Mesothelial cell of epicardium (in vitro differentiated cells): ENCODE measurements at places on chromosomes 1 and 21.

- DNase-seq = no peak
Observed at GRCh38 chr1:12604114-12604874, 13.7 kb downstream of the DHRS3 start.

- no peak for DNase-seq
Observed at GRCh38 chr1:222561656-222562055, 13.8 kb upstream of the HHIPL2 start.

- no peak for DNase-seq
Observed at GRCh38 chr1:14390816-14391215, 207.7 kb upstream of the KAZN start.

DNA sequence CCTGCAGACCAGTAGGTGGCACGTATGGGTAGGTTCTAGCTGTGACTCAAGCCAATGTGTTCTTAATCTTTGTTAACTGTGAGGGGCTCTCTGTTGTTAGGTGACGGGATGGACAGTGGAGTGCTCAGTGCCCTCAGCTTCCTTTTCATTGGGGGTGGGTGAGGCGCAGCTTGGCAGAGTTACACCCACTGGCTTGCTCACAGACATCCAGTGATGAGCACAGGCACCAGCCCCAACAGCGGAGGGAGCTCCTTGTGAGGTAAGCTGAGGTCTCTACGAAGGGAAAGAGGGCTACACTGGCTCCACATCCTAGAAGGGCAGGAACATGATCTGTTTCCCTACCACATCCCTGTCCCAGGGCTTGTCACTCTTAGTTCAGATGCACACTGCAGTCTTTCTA, 871.3 kb downstream of the LRRIQ3 start:
- no peak for DNase-seq

GRCh38 chr1:43293896-43294760, 6.7 kb upstream of the TIE1 start:
- DNase-seq = no peak

DNA sequence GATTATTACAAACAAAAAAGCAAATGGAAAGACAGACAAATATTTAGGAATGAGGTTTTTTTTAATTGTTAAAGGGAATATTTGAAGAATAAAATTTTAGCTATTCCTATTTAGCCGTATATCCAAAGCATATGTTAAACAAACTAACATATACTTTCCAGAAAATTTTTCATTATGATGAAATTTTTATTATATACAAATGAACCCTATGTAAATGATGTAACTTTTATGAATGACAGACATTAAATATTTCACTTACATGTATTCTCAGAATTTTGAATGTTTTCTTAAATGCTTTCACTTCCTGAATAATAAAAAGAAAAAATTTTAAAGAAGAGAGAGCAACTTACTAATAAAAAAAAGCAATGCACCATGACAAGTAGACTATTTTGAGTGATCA, 15.8 kb downstream of the LHX9 start:
- DNase-seq = no peak

DNA sequence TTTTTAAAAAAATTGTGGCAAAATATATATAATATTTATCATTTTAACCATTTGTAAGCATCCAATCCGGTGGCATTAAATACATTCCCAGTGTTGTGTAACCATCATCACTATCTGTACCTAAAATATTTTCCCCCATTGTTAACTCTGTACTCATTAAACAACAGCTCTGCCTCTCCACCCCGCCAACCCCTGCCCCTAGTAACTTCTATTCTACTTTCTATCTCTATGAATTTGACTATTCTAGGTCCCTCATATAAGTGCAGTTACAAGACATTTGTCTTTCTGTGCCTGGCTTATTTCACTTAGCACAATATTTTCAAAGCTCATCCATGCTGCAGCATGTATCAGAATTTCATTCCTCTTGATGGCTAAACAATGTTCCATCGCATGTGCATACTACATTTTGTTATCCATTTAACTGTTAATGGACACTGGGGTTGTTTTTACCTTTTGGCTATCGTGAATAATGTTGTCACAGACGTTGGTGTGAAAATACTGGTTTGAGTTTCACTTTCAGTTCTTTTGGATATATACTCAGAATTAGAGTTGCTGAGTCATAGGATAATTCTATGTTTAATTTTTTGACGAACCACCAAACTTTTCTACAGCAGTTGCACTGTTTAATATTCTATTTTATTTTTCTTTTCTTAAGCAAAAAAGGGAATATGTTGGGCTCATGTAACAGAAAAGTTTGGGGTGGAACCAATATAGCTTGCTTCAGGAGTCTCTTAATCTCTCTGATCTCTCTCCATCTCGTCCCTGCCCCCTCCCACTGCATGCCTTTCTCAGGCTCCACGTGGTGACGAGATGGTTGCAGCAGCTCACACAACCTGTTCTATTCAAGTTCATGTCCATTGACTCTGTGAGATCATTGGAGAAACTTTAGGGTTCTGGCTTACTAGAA, 25.2 kb upstream of the RCAN1 start:
- no peak for DNase-seq

DNA sequence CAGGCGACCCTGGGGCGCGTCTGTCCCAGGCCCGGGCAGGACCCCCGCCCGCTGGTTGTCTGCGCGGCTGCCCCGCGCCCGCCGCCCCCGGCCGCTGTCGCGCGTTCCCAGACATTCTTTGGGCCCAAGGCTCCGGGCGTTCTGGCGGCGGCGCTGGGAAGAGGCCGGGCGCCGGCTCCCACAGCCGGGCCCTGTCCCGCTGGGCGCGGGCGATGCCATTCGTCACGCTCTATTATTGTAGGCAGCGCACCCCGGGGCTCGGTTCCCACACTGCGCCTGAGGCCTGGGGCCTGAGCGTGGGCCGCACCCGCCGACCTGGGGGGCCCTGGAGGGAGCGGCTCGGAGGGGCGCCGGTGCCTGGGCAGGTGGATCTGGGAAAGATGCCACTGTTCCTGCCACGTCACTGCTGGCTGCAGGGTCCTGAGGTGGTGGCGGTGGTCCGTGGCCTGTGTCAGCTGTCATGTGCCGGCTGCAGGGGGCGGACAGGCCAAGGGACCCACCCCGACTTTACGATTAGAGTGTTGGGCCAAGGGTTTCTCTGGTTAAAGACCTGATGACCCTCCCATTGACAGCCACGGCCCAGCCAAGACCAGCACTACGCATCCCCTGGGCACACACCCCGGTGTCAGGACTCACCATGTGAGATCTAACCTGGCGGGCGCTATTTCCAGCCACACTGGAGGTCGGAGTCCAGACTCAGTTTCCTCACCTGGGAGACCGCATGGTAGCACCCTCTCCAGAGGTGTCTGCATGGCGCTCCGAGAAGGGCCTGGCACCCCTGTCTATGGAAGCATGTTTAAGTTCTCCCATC, 55.1 kb upstream of the ADARB1 start:
- peak; percentile 59 for DNase-seq

DNA sequence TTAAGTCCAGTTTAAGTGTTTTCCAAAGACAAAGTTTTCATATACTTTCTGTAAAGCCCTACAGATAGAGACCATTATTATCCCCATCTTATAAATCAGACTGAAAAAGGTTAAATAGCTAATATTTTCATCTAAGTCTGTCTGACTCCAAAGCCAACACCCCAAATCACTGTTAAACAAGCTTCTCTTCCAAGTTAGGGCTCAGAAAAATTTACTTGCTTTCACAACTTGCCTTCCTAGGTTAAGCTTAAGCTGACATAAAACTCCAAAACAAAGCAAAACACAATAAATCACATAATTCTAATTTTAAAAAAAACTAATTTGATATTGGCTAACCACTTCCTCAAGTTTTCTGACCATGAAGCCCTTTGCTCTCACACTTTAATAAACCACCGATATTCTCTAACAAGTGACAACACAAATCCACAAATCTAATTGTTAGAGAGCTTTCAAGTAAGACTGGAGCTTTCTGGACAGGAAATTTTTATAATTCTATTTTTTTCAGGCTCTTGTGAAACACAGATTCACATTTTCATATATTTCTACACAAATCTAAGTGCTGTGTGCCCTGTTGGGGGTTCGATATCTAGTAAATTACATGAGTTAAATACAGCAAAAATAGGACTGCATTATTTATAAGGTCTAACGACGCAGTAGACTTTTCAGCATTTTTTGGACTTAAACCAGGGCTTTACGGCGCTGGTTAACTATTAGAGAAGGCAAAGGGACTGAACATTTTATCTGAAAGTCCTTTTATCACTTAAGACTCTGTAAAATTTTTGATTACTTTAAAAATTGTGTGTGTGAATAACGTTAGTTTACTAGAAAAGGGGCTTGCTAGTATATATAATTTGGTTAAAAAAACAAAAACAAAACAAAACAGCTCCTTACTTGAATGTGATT, 2.1 kb downstream of the GNG12 start:
- DNase-seq = no peak

GRCh38 chr1:183180634-183181056, 5.4 kb upstream of the LAMC2 start:
- DNase-seq = no peak

DNA sequence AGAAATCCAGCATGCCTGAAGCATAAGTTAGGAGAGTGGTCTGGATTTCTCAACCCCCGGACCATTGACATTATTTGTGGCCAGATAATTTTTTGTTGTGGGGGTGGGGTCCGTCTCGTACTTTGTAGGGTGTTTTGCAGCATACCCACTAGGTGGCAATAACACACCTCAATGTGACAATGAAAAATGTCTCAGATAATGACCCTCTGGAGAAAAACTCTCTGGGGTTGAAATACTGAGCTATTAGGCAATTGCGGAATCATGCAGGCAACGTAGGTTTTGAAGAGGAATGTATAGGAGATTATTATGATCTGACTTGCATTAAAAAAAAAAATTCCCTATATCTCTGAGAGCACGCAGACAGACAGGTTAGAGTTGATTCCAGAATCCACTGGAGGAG, 25.3 kb upstream of the RRP15 start:
- no peak for DNase-seq

DNA sequence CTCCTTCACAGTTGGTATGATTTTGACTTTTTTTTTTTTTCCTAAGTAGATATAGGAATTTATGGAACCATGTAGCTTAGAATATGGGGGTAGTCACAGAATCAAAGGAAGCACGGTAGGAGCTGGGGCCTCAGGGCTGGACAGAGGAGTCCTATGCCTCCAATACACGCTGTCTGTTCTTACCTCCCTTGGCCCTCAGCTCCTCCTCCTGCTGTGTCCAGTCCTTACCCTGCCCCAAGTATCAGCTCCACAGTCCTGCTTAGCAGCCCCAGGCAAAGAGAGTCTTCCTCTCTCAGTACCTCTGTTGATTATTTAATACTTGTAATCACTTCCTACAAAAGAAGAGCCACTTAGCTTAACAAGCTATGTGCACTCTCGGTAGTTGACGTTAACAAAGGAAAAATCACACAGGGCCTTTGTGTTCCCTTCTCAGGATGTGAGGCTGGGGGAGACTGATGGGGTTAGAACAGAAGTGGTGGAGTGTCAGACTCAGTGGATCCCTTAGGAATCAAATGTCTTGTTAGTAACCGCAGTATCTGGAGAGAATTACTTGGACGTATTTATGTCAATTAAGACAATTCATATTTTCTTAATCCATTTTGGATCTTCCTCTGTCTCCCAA, 292.3 kb downstream of the HHAT start:
- DNase-seq = no peak

- no peak for DNase-seq
Observed at GRCh38 chr1:201334325-201335173, 42.9 kb downstream of the TNNT2 start.

- no peak for DNase-seq
Observed at GRCh38 chr1:226975259-226976250, 35.5 kb downstream of the COQ8A start.

DNA sequence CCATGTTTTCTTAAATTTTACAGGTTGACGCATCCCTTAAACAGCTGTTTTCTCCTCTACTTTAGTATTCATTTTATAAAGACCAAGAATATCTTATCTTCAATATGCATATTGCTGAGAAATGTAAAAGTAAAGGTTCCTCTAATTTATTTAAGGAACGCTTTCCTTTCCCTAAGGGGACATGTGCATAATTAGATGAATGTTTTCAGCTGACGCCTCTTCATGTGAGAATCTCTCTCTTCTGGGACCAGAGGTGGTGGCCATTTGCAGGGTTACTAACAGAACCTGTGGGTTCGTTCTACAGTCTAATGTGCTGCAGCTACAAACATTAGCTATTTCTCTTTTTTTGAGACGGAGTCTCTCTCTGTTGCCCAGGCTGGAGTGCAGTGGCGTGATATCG, 147.7 kb upstream of the L1TD1 start:
- DNase-seq = no peak

DNA sequence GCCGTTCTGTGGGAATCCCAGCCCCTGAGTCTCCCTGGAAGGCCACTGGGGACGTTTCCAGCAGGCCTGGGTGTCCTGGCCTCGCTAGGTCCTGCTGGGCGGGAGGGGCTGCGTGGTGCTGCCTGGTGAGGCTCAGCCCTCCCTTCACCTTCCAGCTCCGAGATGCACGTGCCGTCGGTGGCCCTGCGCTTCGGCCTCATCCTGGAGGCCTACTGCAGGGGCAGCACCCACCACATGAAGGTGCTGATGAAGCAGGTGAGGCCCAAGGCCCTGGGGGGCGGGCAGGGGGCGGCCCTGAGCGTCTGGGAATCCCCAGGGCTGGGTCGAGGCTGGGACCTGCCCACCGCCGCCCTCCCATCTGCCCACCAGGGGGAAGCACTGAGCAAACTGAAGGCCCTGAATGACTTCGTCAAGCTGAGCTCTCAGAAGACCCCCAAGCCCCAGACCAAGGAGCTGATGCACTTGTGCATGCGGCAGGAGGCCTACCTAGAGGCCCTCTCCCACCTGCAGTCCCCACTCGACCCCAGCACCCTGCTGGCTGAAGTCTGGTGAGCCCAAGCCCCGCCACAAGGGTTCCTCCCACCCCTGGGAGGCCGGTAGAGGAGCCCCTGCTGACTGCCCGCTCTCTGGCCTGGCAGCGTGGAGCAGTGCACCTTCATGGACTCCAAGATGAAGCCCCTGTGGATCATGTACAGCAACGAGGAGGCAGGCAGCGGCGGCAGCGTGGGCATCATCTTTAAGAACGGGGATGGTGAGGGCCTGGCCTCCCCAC, 70.3 kb downstream of the PIK3CD start:
- DNase-seq = no peak

GRCh38 chr1:228430243-228430642, 13.6 kb upstream of the TRIM17 start:
- no peak for DNase-seq

- no peak for DNase-seq
Observed at GRCh38 chr1:162882248-162882674, 21.3 kb upstream of the CCDC190 start.

- no peak for DNase-seq
Observed at GRCh38 chr1:41850029-41850428, 68.7 kb downstream of the HIVEP3 start.

DNA sequence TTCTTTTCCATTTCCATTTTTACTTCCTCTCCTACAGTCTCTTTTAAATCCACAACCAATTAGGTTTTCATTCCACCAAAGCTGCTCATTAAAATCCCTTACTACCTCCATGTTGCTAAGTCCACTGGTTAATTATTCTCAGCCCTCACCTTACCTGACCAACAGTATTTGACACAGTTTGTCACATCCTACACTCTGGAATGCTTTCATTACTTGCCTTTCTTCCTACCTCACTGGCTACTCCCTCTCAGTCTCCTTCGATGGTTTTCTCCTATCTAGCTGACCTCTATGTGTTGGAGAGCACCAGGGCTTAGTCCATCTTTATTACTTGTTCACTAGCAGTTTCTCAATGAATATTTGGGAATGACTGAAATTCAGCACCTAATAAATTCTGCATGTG, 78.6 kb downstream of the NME7 start:
- no peak for DNase-seq

GRCh38 chr21:14559102-14559501, 13.0 kb upstream of the SAMSN1 start:
- DNase-seq = no peak
